ENCODE measurements at places on chromosomes 2 and 18. TPM values are rescaled to one million over a fixed set of nuclear protein-coding genes. Genes with fewer than 3 reads are reported as not detected.

- H3K4me3 ChIP-seq = no peak overlapping the region
- no peak for DNase-seq
- peak overlapping the region; percentile 8 for H3K27ac ChIP-seq
- H3K36me3 ChIP-seq = no peaks in the 10 kb centered on the region
Observed at GRCh38 chr2:18065249-18065648, 186.8 kb downstream of the KCNS3 start.

- H3K36me3 ChIP-seq = no peaks in the 10 kb centered on the region
- H3K27ac ChIP-seq = no peak overlapping the region
- no peaks in the 10 kb centered on the region for H3K4me1 ChIP-seq
- no peak for DNase-seq
Observed at GRCh38 chr2:47250586-47251403, 95.7 kb upstream of the STPG4 start.

DNA sequence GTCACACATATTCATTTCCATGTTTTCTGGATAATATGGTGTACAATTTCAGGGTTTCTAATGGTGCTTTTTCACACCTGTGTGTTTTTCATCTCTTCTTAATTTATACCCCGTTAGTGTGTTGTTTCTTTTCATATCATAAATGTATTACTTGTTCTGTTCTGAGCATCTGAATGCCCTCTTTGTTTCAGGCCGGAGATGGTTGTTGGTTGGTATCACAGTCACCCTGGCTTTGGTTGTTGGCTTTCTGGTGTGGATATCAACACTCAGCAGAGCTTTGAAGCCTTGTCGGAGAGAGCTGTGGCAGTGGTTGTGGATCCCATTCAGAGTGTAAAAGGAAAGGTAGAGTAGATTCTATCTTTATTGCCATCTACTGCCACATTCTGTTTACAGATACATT lies 45.1 kb upstream of the TBR1 start:
- H3K27ac ChIP-seq = no peak overlapping the region
- no peaks in the 10 kb centered on the region for H3K27me3 ChIP-seq
- H3K4me3 ChIP-seq = no peak overlapping the region

The SERPINB3 gene
- total RNA-seq = not detected

DNA sequence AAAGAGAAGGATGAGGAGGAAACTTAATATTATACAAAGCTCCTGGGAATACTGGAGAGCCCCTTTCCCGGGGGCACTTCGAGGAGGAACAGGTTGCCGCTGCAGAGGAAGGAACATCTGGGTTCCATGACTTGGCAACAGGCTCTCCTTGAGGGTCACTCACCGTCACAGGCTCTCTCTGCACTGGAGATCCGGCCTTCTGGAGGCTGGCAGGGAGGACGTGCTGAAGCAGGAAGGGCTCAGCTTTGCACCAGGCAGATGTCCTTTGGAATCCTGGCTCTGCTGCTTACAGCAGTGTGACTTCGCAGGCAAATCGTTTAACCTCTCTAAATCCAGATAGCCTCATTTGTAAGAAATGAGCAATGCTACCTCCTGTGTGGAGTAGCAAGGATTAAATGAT lies 2.9 kb upstream of the DPYSL5 start:
- H3K4me1 ChIP-seq = peaks cover 26% of the 10 kb centered on the region
- no peak overlapping the region for H3K27ac ChIP-seq
- DNase-seq = no peak
- no peaks in the 10 kb centered on the region for H3K36me3 ChIP-seq
- no peaks in the 10 kb centered on the region for H3K27me3 ChIP-seq

DNA sequence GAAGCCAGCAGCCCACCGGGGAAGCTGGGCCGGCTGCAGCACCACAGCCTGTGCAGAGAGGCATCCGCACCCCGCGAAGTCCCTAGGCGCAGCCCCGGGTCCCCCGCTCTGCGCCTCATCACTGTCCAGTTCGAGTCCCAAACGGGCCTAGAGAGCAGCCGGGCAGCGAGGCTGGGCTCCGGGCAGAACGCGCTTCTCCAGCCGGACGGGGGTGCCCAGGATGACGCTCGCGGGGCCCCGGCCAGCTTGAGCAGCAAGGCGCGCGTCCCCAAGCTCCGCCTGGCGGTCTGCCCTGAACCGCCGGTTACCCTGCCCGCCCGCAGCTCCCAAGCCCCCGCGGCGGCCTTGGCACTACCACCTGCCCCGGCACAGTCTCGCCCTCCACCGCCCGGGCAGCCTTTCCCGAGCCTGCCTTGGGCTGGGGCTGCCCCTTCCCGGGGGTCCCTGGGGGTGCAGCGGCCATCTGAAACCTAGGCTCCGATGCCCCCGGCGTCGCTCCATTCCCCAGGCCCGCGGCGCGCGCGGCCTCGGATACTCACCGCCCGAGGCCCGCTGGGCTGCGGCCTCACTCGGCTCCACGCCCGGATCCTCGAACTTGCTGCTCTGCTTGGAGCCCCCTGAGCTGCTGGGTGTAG lies 591 bp downstream of the SLC16A14 start:
- peaks cover 15% of the 10 kb centered on the region for H3K4me1 ChIP-seq
- peak overlapping the region; percentile 54 for H3K4me3 ChIP-seq
- H3K27ac ChIP-seq = peak overlapping the region; percentile 72

The NGEF gene
- total RNA-seq = 0.91 TPM

The CCDC85A gene
- 16.8 TPM for total RNA-seq

DNA sequence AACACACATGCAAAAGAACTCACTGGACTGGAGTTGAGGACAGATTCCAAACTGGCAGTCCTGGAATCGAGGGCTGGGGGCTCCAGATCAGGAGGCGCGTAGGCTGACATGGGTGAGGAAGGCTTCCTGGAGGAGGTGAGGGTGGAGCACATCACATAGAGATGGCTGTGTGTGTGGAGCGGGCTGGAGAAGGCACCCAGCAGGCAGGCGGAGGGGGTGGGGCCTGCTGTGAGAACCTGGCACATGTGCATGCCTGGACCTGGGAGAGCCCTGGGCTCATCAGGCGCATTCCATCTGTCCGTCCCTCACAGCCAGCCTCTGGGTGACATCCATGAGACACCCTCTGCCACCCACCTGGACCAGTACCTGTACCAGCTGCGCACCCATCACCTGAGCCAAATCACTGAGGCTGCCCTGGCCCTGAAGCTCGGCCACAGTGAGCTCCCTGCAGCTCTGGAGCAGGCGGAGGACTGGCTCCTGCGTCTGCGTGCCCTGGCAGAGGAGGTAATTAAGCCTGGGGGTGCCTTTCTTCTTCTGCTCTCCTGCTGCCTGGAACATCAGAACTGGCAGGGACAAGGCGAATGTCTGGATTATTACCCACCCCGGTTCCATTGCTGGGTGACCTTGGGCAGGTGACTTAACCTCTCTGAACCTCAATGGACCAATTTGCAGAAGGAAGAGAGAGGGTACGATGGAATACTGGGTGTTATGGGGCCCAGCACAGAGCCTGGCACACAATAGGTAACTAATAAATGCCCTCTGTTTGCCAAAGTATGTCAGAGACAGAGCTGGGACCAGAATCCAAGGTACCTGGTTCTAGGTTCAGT lies 108.3 kb downstream of the DYSF start:
- no peak overlapping the region for H3K4me3 ChIP-seq
- H3K27me3 ChIP-seq = no peaks in the 10 kb centered on the region
- no peak for DNase-seq
- no peak overlapping the region for H3K27ac ChIP-seq
- no peaks in the 10 kb centered on the region for H3K36me3 ChIP-seq
- no peaks in the 10 kb centered on the region for H3K4me1 ChIP-seq

DNA sequence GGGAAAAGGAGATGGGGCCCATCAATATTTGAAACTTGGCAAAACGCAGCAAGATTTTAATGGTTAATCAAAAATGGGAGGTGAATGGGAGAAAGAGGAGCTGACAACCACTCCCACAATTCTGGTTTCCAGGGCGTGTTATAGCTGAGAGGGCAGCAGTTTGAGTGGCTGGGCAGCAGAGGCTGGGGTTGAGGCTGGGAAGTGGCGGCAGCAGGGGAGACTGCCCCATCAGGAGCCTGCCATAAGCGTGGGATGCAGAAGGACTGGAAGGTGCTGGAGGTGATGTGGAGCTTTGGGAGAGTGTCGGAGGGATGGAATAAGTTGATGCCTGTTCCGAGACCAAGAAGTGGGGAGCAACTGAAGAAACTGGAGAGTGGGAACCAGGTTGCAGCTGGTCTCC lies 48.9 kb upstream of the SH3RF3 start:
- no peak for DNase-seq
- no peaks in the 10 kb centered on the region for H3K36me3 ChIP-seq
- no peaks in the 10 kb centered on the region for H3K27me3 ChIP-seq
- H3K4me1 ChIP-seq = no peaks in the 10 kb centered on the region
- no peak overlapping the region for H3K4me3 ChIP-seq

DNA sequence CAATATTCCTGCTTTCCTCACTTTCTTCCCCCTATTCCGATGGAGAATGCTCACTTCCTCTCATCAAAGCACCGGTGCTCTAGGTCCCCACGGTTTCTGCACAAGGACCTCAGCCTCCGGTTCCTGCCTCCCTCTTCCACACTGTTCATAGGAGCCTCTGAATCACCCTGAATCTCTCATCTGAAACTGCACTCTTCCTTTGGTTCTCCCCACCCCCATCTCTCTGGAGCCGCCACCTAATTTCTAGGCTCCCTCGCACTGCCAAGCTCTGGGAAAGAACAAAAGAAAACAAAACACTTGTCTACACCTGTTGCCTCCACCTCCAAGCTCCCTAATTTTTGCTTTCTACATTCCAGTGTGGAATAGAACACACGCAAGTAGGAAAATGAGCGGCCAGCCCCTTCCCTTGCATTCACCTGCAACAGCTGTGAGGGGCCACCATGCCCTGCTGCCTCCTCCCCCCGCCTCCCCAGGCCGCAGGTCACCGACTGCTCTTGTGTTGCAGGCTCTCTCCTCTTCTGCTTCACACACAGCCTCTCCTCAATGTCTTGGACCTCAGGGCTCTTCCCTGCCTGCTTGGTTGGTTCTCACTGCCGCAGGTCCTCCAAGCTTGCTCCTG lies 9.6 kb downstream of the FBXO15 start:
- H3K36me3 ChIP-seq = no peaks in the 10 kb centered on the region
- no peak overlapping the region for H3K27ac ChIP-seq
- no peak for DNase-seq
- H3K27me3 ChIP-seq = no peaks in the 10 kb centered on the region
- H3K4me3 ChIP-seq = no peak overlapping the region

DNA sequence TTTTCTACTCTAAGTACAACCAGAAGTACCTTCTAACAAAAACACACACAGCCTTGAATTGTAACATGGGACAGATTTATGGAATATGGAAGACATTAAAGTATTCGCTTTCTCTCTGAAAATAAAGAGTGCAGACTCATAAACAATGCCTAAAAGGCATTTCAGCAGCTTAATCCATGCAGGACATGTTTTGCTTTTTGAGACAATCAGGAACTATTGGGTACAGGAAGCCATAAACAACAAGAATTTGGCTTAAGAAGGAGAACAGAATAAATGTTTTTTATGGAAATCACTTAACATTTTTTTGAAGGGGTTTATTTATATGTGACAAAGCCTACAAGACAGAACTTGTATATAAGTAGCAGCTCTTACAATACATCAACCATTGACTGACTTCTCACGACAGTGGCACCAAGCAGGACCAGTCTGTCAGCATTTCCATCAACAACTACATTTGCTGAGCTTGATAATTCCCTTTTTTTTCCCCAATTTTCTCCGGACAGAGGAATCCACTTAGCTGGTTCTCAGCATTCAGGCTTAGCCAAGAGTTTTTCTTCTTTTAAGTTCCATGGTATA lies 140.1 kb downstream of the EXOC6B start:
- H3K4me3 ChIP-seq = no peak overlapping the region
- H3K4me1 ChIP-seq = no peaks in the 10 kb centered on the region
- no peaks in the 10 kb centered on the region for H3K36me3 ChIP-seq
- no peak for DNase-seq
- H3K27me3 ChIP-seq = no peaks in the 10 kb centered on the region
- H3K27ac ChIP-seq = no peak overlapping the region

- no peaks in the 10 kb centered on the region for H3K27me3 ChIP-seq
- H3K36me3 ChIP-seq = no peaks in the 10 kb centered on the region
- no peak for DNase-seq
- no peak overlapping the region for H3K27ac ChIP-seq
- peaks cover 3% of the 10 kb centered on the region for H3K4me1 ChIP-seq
Observed at GRCh38 chr2:8441986-8442385, 239.9 kb upstream of the ID2 start.

The SOX11 gene
- total RNA-seq = not detected

GRCh38 chr2:235660484-235661082 lies 166.7 kb downstream of the AGAP1 start:
- DNase-seq = no peak
- peaks cover 13% of the 10 kb centered on the region for H3K4me1 ChIP-seq
- H3K36me3 ChIP-seq = no peaks in the 10 kb centered on the region
- H3K27ac ChIP-seq = no peak overlapping the region

The VRK2 gene
- total RNA-seq = 21.1 TPM

The RNF152 gene
- total RNA-seq = 22.0 TPM

The COBLL1 gene
- total RNA-seq = 128 TPM

DNA sequence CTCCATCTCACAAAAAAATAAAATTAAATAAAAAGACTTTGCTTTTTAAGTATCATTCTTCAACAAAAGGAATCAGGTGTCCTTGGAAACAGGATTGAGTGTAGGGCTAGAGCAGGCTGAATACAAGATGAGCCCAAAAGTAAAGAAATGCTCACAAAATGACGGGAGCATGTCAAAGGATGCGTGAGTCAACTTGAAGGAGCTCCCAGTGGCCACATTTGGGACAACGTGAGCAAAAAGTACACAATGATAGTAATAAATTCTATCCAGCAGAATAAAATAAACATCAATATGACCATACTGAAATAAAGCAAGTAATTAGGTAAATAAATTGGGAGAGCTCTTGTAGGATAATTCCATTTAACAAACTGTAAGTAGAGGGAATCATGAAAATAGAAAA lies 220.7 kb downstream of the PHLPP1 start:
- no peak overlapping the region for H3K4me3 ChIP-seq
- no peak overlapping the region for H3K27ac ChIP-seq
- no peak for DNase-seq
- H3K36me3 ChIP-seq = no peaks in the 10 kb centered on the region
- peaks cover 22% of the 10 kb centered on the region for H3K4me1 ChIP-seq

DNA sequence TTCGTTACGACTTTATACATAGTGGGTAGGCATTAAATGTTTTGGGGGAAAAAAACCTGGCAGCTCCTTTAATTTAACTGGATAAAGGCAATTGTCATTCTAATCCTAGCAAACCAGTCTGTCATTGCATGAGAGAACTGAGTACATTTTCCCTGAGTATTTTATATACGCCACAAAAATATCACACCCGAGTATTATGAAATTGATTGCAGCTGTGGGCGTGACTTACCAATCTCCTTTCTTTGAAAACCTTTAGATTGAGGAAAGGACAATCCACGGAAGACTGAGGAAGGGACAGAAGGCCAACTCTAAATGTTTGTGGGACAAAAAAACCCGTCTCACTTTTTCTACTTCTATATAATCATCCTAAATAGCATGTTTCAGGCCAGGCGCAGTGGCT lies 9.0 kb downstream of the TM4SF20 start:
- DNase-seq = no peak
- H3K36me3 ChIP-seq = no peaks in the 10 kb centered on the region
- H3K27me3 ChIP-seq = no peaks in the 10 kb centered on the region
- H3K4me3 ChIP-seq = no peak overlapping the region

DNA sequence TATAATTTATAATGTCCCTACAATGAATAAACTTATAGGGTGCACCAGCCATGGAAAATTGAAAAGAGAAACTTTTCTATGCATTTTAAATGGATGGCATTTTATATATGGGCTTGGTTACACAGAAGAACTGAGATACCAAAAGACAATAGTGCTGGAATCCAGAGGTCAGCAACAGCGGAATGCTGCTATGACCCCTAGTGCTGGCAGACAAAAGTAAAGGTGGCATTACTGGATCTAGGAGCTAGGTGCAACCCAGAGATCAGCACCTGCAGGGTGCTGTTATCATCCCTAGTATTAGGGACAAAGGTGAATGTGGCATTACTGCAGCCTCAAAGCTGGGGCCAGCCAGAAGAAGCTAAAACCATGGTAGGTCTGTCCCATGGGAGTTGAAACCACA lies 392.7 kb upstream of the ST6GAL2 start:
- H3K36me3 ChIP-seq = no peaks in the 10 kb centered on the region
- no peak for DNase-seq
- no peak overlapping the region for H3K27ac ChIP-seq
- H3K4me3 ChIP-seq = no peak overlapping the region
- H3K27me3 ChIP-seq = no peaks in the 10 kb centered on the region

All from upper lobe of left lung (tissue), 6 donors.